ENCODE measurements at places on chromosomes 6 and 20. TPM values are rescaled to one million over a fixed set of nuclear protein-coding genes. Genes with fewer than 3 reads are reported as not detected.
A peak's percentile ranks its signal among the peaks of the same experiment; 100 is the strongest.

KCNK15 gene
- 1.4 TPM for total RNA-seq

EDN1 gene
- total RNA-seq: 13.4 TPM

BMP2 gene
- total RNA-seq: 6.9 TPM

FAM83D gene
- 1.1 TPM for total RNA-seq

- no peak for DNase-seq
- no peak overlapping the region for H3K4me3 ChIP-seq
- H3K36me3 ChIP-seq: no peaks in the 10 kb centered on the region
- no peaks in the 10 kb centered on the region for H3K4me1 ChIP-seq
- H3K27ac ChIP-seq: peak overlapping the region; percentile 31
- no peaks in the 10 kb centered on the region for H3K27me3 ChIP-seq
These were observed 72.0 kb downstream of the ANKS1A start for GRCh38 chr6:34961082-34961481.

DNA sequence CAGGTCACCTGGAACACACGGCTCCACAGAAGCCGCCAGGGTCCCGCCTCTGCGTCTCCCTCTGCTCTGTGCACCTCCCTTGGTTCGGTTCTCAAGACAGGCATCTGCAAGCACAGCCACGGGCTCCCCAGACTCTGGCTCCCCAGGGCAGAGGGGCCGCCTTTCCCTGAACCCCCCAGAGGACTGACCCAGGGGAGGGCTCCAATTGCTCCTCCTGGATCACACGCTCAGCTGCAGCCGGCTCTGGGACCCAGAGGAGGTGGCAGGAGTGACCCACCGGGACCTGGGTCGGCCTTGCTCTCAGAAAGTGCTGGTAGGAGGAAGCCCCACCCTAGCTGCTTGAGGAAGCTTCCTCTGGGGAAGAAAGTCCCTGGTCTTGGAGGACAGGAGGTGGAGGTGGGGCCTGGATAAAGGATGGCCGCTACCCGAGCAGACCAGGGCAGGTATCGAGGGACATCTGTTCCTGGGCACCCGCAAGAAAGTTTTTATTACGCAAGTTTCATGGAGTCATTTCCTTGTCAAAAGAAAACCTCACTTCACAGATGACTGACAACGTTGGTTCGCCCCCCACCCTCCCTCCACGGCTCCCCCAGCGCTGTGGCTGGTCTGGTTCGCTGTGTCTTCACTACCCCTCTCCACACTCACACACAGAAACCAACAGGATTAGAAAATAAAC is 103.9 kb upstream of the AFDN start:
- no peak overlapping the region for H3K4me3 ChIP-seq
- H3K36me3 ChIP-seq: no peaks in the 10 kb centered on the region
- H3K4me1 ChIP-seq: no peaks in the 10 kb centered on the region

- no peak for DNase-seq
- no peaks in the 10 kb centered on the region for H3K27me3 ChIP-seq
- no peak overlapping the region for H3K4me3 ChIP-seq
- no peaks in the 10 kb centered on the region for H3K36me3 ChIP-seq
- H3K4me1 ChIP-seq: no peaks in the 10 kb centered on the region
These were observed 160.7 kb downstream of the FOXC1 start for GRCh38 chr6:1770435-1770843.
